ENCODE measurements at places on chromosomes 2 and 18.

- H3K4me1 ChIP-seq = no peaks in the 10 kb centered on the region
- H3K27ac ChIP-seq = no peak overlapping the region
- no peak overlapping the region for H3K4me3 ChIP-seq
- no peaks in the 10 kb centered on the region for H3K36me3 ChIP-seq
Measured at GRCh38 chr2:99648178-99648844, 158.5 kb upstream of the REV1 start.

DNA sequence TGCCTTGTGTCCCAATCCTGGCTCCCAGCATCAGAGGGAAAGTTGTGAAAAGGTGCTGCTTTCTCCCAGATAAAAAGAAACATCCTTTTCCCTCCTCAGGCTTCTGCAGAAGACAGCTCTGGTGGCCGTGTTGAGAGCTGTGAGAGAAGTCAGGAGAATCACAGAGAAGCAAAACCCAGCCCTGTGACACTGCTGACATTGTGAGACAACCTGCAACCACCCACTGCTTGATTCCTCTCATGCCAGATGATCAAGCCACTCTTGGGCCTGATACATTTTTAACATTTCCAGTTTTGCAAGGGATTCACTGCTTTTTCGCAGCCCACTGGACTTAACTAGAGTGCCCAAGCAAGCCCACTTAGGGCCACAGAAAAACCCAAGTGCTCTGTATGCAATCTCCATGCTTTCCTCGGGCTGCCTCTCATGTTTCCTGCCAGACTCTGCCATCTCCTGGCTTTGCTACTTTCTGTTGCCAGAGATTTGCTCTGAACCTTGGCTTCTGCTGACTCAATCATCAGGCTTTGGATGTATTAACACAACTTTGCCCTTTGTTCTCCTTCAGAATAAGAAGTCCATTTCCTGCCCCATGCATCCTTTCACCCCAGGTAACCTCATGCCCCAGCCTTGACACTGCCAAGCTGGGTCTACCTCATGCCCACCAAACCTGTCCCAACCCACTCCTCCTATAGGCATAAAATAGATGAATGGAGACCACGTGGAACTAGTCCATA is 24.9 kb upstream of the TTR start:
- H3K27ac ChIP-seq = no peak overlapping the region
- no peaks in the 10 kb centered on the region for H3K4me1 ChIP-seq

DNA sequence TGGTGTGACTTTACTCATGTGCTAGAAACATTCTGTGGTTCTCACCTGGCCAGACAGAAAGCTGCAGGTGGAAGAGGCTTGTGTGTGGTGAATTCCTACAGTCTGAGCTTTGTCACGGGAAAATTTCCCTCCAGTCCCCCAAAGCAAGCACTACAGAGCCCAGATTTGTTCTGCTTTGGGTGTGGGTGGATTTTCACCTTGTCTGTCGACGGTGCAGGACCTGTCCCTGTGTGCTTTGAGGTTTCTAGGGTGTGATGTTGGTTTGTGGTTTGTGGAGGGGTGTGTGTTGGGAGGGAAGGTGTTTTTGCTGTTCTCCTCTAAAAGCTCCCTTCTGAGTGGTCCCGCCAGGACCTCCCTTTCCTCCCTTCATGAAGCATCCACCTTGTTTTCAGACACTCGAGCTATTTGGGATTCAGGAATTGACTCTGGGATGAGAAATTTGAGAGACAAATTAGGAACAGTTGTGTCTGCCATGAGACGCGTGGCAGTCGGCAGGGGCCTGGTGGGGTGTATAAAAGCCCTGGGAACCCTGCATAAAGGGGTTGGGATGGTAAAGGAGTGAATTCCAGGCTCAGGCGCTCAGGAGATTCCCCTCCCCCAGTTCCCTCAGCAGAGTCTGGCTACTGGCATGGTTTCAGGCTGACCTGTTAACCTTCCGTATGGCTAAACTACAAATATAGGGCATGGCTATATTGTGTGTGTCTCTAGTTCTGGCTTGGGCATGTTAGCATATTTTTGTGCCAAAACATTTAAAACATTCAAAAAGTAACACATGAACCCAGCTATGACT is 65.5 kb downstream of the DGKD start:
- DNase-seq = no peak
- H3K4me3 ChIP-seq = no peak overlapping the region
- H3K27ac ChIP-seq = no peak overlapping the region
- H3K4me1 ChIP-seq = no peaks in the 10 kb centered on the region
- no peaks in the 10 kb centered on the region for H3K36me3 ChIP-seq
- H3K27me3 ChIP-seq = no peaks in the 10 kb centered on the region

GRCh38 chr2:222862909-222863544 is 2.2 kb downstream of the ACSL3 start:
- no peak overlapping the region for H3K4me3 ChIP-seq
- no peak for DNase-seq
- H3K27ac ChIP-seq = peak overlapping the region; percentile 97
- no peaks in the 10 kb centered on the region for H3K27me3 ChIP-seq
- peaks cover 8% of the 10 kb centered on the region for H3K4me1 ChIP-seq

GRCh38 chr2:11248-11941 is 34.9 kb downstream of the FAM110C start:
- no peaks in the 10 kb centered on the region for H3K36me3 ChIP-seq
- H3K27me3 ChIP-seq = no peaks in the 10 kb centered on the region
- H3K4me3 ChIP-seq = no peak overlapping the region
- no peak overlapping the region for H3K27ac ChIP-seq

DNA sequence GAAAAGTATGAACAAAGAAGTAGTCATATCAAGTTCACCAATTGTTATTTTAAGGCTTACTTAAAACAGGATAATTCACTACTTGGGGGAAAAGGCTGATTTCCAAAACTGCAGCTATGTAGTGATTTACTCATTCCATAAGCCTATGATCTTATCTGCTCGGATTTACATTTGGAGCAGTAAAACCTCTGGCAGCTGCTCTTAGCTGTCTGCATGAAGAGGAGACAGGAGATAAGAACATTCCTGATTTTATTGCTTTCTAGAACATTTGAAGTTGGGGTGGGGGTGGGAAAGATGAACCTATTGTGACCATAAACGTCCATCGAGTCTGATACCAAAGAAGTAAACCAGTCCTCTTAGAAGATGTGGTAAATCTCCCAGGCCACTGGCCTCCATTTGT is 120.9 kb downstream of the MMADHC start:
- H3K27ac ChIP-seq = no peak overlapping the region
- no peak overlapping the region for H3K4me3 ChIP-seq
- H3K36me3 ChIP-seq = no peaks in the 10 kb centered on the region
- DNase-seq = no peak
- H3K27me3 ChIP-seq = no peaks in the 10 kb centered on the region

DNA sequence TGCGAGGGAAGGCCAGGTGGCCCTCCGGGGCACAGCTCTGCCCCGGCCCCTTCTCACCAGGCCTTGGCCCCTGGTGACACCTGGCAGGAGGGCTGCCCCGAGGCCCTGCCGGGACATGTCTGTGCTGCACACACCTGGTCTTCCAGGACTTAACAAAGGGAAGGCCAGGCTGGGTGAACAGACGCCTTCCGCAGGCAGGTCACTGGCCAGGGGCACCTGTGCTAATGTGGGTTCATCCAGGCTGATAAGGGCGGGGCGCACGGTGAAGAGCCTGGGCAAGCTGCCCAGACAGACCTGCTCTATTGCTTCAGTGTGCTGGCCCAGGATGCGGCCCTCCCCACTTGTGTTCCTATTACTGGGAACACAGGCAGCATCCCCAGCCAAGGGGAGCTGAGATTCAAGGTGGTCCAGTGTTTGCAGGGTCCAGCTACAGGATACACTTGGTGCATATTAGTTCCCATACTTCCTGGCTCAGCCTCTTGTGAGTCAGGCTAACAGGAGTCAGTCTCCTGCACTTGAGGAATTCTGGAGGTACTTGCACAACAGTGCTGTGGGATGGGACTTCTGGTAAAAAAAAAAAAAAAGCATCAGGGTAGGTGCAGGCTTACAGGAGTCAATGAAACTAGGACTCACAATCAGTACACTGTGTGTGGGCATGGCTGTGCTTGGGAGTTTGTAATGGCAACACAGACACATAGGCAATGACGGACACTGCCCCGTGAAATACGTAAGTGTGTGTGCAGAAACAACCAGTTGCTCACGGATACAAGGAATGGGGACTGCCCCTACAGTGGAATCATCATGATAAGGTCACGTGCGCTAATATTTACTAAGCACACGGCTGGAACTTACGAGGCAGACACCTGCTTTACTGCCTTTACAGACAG is 261.4 kb downstream of the TWIST2 start:
- no peaks in the 10 kb centered on the region for H3K27me3 ChIP-seq
- no peak overlapping the region for H3K4me3 ChIP-seq
- no peaks in the 10 kb centered on the region for H3K36me3 ChIP-seq

- DNase-seq = no peak
- no peaks in the 10 kb centered on the region for H3K27me3 ChIP-seq
- no peaks in the 10 kb centered on the region for H3K4me1 ChIP-seq
- no peaks in the 10 kb centered on the region for H3K36me3 ChIP-seq
- no peak overlapping the region for H3K27ac ChIP-seq
- no peak overlapping the region for H3K4me3 ChIP-seq
Measured at GRCh38 chr2:67922080-67922785, 140.6 kb downstream of the C1D start.

DNA sequence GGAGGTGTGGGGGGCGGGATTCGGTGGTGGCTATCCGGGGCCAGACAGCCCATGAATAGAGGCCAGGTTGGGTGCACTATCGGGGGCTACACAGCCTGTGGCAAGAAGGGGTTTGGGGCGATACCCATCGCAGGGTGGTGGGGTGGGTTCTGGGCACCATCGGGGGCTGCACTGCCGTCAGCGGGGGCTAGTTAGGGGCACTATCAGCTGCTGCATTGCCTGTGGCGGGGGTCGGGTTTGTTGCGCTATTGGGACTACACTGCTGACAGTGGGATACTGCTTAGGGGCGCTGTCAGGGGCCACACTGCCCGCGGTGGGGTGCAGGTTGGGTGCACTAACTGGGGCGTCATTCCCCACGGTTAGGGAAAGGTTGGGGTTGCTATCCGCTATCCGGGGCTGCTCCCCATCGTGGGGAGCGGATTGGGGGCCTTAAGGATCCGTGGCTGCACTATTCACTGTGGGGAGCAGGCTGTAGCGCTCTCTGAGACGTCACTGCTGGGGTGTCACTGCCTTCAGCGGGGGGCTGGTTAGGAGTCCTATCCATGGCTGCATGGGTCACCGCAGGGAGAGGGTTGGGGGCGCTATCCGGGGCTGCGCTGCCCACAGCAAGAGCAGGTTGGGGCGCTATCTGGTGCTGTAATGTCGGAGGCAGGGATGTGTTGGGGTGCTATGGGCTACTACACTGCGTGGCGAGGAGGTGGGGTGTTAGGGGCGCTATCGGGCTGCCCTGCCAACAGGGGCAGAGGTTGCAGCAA is 76.5 kb upstream of the SLC35G4 start:
- no peak overlapping the region for H3K27ac ChIP-seq
- DNase-seq = no peak
- H3K36me3 ChIP-seq = no peaks in the 10 kb centered on the region
- no peaks in the 10 kb centered on the region for H3K27me3 ChIP-seq
- no peaks in the 10 kb centered on the region for H3K4me1 ChIP-seq
- H3K4me3 ChIP-seq = no peak overlapping the region

DNA sequence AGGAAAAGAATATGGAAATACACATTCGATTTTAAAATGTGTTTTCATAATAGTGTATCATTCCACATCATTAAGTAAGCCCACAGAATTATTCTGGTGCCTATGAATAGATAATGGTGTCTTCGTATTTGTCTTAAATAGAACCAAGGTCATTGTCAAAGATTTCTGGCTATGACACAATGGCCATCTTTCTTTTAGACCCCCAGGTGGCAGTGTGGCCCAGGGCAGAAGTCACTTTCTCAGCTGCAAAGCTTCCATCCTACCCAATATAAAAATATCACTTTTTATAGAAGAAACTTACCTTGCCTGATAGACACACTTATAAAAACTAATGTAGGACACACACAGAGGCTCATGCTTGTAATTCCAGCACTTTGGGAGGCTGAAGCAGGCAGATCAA is 57.5 kb downstream of the ZRANB3 start:
- no peaks in the 10 kb centered on the region for H3K36me3 ChIP-seq
- no peak overlapping the region for H3K4me3 ChIP-seq
- no peaks in the 10 kb centered on the region for H3K4me1 ChIP-seq
- no peak overlapping the region for H3K27ac ChIP-seq

DNA sequence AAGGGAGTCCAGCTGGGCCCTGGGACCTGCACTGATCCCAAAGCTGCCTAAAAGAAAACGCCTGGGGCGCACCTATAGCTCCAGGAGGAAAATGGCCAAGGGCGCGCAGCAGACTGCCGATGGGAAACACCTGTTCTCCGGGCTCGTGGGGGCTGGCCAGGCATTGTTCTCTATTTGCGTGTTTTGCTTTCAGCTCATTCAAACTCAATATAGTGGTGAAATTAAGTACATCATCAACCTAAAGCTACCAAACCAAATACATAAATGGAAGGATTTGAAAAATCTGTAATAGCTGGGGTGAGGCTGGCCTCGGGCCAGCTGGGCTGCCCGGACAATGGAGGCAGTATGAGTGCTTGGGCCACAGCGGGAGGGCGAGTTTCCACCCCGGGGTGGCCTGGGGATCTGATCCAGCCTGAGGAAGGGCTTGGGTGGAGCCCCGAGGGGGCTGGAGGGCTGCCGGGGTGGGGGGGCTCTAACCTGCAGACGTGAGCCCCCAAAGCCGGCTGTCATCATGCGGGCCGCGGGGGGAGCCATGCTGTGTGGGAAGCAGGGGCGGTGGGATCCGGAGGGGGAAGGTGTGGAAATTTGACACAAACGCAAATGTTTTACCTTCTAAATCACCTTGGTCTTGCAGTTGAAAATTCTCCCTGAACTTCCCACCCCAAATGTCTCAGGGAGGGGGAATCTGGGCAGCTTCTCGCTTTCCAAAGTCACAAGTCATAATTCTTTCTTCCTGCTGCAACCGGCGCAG is 77.6 kb downstream of the ASB1 start:
- H3K36me3 ChIP-seq = no peaks in the 10 kb centered on the region
- H3K27me3 ChIP-seq = no peaks in the 10 kb centered on the region
- no peak for DNase-seq
- no peak overlapping the region for H3K27ac ChIP-seq
- H3K4me1 ChIP-seq = no peaks in the 10 kb centered on the region

DNA sequence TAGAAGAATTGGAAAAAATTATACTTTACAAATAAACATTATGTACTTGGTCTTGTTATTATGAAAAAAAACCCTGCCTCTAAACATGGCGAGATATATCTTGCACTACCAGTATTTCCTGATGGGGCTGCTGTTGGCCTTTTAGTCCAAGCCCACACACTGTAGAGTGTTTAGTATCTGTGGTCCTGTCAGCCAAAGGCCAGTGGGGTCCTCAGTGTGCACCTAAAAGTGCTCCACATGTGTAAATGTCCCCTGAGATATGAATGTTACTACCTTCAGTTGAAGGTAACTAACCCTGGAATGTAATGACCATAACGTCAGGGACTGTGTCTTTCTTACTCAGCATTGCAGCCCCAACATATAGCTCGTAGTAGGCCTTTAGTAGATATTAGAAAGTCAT is 71.1 kb upstream of the HK2 start:
- no peaks in the 10 kb centered on the region for H3K36me3 ChIP-seq
- H3K4me3 ChIP-seq = no peak overlapping the region
- no peaks in the 10 kb centered on the region for H3K27me3 ChIP-seq
- H3K27ac ChIP-seq = no peak overlapping the region
